ENCODE measurements at places on chromosomes 3 and 15.

DNA sequence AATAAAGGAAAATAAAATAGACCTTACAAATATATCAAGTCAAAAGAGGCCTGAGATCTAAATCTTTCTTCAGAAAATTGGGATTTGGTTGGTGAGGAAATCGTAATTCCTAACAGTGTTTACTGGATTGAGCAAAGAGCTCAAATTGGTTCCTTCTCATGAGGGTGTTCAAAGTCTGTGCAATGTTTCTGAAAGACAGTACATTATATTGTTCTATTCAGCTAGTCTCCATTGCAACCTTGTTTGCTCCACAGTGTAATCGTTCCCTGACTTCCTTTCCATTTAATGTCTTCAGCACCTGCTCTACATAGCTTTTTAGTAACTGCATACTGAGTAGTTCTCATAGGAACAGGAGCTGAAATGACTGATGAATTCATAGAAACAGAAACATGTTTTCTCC, 326.8 kb downstream of the SUCLG2 start:
- DNase-seq, result no peak

DNA sequence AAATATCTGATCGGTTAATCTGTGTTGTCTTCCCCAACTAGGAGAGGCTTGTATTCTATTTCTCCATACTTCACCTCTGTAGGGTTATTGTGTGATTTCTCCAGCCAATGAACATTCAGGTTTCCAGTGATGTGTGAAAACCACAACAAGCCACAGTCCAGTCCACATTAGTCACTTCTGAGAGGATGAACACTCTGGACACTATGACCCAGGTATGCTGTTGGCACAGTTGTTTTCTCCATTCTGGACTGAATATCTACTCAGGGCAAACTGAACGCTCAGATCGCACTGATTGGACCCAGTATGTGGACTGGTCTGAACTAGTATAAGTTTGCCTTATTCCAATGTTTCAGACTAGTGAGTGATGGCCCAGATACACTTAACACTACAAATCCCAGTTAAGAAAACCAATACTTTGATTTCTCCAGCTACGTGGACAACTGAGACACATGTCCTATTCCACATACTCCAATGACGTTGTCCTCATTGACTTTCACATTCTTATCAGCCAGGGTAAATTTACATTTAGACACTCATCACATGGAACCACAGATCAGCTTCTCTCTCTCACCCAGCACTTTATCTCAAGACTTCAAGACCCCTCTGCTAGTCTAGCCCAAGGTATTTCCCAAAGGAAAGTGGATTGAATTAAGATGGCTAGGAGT, 587.4 kb upstream of the SGO1 start:
- no peak for DNase-seq

GRCh38 chr3:19931180-19931692, 2.8 kb downstream of the EFHB start:
- DNase-seq, result peak; percentile 22

DNA sequence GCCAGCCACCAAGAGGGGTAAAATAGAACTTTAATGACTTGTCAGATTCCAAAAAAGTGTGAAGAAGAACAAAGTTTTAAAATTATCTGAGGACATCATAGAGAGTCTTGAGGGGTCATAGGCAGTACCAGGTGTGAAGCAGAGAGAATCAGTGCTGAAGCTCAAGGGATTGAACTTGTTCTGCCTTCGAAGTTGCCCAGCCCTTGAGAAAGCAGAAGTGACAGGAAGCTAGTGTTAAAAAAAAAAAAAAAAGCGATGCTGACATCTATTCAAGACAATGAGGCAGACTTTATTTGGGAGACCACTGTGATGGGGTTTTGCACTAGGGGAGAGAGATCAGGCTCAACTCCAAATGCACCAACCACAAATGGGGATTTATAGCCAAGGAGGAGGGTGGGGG, 21.8 kb downstream of the FBXO22 start:
- DNase-seq, result no peak

GRCh38 chr3:125107861-125108567, 52.2 kb upstream of the HEG1 start:
- no peak for DNase-seq
